ENCODE measurements at places on chromosomes 7 and 10.

DNA sequence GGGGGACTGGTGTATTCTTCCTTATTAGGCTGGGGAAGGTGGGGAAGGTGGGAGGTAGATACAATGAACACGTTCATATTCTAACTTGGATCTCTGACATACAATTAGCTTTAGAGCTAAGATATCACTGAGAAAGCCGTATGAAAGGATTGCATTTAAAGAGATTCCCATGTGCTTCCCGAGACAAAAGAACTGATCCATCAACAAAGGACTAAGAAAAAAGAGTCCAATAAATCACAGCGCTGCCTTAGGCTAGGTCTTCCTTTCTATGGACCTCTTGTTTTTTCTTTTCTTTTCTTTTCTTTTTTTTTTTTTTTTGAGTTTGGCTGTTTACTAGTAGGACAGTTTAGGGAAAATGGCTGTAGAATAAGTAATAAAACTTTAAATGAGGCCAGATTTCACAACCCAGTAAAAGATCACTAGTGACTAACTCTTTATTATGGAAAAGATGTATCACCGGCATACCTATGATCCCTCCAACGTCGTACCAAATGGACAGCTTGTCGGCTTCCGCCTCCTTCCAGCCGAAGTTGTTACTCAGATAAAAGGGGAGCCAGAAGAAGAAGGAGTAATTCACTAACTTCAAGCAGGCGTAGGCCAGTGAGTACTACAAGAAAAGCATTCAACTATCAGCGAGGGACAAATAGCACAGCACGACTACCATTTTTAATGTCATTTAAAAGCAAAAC is 50.0 kb downstream of the SLC37A3 start:
- no peak for DNase-seq

GRCh38 chr7:102412548-102412947 is 16.4 kb downstream of the PRKRIP1 start:
- no peak for DNase-seq

- DNase-seq: no peak
Measured at GRCh38 chr10:112695539-112695938, 248.5 kb downstream of the VTI1A start.

DNA sequence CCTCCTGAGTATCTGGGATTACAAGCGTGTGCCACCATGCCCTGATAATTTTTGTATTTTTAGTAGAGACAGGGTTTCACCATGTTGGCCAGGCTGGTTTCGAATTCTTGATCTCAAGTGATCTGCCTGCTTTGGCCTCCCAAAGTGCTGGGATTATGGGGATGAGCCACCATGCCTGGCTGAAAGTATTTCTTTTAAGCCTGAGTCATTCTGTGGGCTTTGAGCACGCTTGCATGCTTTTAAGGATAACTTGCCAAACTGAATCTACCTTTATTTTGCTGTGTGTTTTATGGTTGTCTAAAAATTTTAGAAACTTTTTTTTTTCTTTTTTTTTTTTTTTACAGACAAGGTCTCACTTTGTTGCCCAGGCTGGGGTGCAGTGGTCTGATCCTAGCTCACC is 33.2 kb downstream of the CNNM2 start:
- DNase-seq: no peak

GRCh38 chr10:5434017-5434753 is 21.8 kb downstream of the NET1 start:
- DNase-seq: no peak

- no peak for DNase-seq
Measured at GRCh38 chr7:129779602-129780256, 168.2 kb downstream of the NRF1 start.

DNA sequence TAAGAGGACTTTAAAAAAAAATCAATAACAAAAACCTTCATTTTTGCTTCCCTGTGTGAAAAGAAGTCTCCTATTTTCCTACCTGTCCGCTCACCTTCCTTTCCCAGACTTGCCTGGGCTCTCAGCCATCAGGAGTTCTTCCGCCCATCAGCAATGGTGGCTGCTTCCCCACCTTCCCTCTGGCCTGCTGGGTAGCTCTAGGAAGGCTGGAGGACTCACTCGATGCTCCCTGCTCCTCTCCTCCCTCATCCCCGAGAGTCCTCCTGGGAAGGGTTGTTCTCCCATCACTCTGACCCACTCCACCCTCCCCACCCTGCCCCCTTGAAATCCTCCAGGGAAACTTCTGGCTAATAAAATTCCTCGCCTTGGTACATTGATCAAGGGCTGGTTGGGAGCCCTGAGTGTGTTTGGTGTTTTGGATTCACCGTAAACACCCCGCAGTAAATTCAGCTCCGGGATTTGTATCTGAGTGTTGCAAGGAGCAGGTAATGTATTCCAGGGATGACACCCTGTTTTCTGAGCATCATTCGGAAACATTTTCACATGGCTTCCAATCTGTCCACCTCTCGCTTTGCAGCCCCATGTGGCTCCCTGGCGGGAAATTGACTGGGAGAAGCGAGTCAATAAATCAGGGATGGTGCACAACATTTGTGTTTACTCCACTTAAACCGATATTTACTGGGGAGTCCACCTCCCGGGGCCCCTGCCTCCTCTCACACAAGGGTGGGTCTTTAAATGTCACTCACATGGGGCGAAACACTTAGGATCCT is 126.4 kb upstream of the SDK1 start:
- DNase-seq: no peak

- DNase-seq: no peak
Measured at GRCh38 chr7:4841007-4841784, 20.6 kb downstream of the PAPOLB start.

DNA sequence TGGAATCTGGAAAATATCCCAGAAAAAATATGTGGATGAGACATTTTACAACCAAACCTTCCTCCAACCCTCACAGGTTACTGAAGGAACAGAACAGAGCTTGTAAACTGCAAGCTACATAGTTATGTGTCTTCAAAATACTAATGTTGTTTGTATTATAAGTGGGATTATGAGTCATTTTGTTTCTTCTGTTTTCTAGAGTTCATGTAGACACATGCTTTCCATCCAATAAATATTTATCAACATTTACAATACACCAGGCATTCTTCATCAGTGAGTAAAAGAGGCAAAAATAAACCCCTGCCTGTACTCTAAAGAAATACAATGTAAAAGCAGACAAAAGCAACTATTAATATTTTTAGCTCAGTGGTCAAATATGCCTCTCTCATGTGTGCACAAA is 38.0 kb upstream of the TES start:
- no peak for DNase-seq

DNA sequence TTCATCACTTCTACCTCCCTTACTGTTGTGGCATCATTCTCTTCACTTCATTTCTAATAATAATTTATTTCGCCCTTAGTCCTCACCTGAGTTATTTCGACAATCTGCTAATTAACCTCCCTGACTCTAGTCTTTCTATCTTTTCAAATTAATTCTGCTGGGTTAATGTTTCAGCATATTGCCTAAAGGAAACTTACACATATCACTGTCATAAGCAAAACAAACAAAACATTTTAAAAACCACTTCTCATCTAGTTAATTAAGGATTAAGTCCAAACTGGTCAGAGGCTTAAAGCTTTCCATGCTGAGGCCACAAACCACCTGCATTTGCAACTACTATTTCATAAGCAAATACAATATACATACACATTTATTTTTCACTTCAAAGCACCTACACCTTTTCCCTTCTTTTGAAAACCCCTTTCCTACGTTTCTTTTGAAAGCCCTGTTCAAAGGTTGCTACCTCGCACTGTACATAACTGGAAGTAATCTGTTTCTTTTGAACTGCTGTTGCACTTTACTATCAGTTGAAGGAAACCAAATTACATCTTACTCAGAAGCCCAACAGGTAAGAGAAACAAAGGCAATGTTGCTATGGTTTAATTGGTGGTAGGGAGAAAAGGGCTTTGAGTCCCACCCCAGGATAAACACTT is 10.3 kb downstream of the SEM1 start:
- no peak for DNase-seq

GRCh38 chr10:77463967-77464745 is 173.5 kb downstream of the KCNMA1 start:
- no peak for DNase-seq

- DNase-seq: no peak
Measured at GRCh38 chr10:8129438-8129837, 75.0 kb downstream of the GATA3 start.

DNA sequence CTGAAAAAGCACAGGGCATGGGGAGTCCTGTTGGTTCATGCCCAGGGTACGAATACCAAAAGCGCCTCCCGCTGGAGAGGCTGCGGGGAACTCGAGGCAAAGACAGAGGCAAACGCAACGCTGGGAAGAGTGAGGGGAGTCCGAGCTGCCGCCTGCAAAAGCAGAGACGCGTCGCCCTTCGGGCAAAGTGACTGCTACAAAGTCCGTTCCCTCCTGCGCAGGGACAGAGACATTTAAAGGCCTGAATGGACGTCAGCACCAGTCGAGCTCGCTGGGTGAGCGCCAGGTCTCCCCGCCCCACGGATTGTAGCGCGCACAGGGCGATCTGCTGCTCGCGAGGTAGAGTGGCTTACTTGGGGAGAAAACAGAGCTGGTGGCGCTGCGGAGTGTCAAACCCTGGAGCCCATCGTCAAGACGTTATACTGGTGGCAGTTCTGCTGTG is 732.8 kb downstream of the ZWINT start:
- DNase-seq: no peak

- DNase-seq: no peak
Measured at GRCh38 chr7:30389791-30390190, 88.8 kb downstream of the NOD1 start.

- no peak for DNase-seq
Measured at GRCh38 chr10:36703179-36703578, 422.2 kb upstream of the ANKRD30A start.

GRCh38 chr7:67438913-67439505 is 442.4 kb downstream of the TYW1 start:
- DNase-seq: no peak

DNA sequence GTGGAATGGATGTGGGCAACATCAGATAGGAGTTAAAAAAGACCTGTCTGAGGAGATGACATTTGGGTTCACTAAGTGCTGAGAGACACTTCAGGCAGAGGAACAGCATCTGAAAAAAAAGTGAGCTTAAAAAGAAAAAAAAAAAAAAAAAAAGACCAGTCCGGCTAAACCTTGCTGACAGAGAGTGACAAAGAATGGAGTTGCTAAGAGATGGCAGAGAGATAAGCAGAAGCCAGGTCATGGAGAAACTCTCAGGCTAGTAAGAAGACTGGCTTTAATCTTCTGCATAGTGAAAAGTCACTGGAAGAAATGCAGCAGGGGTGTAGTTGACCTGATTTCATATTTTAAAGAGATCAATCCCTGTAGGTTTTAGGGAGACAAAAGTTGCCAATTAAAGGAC is 711.1 kb upstream of the SEMA3D start:
- DNase-seq: no peak

- no peak for DNase-seq
Measured at GRCh38 chr7:27198138-27198841, 1.6 kb downstream of the HOXA13 start.

DNA sequence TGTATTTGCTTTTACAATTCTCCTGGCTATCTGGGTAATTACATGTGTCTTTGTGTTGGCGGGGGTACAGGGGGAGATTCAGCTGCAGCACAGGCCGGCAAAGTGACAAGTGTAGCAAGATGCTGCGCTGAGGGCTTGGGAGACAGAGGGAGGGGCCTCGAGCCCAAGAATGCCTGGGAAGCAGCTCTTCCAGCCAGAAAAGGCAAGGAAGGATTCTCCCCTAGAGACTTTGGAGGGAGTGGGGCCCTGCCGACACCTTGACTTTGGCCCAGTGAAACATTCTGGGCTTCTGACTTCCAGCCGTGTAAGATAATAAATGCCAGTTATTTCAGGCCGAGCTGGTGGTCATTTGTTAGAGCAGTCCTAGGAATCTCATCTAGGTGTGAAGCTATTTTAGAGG is 7.2 kb upstream of the REPIN1 start:
- no peak for DNase-seq

DNA sequence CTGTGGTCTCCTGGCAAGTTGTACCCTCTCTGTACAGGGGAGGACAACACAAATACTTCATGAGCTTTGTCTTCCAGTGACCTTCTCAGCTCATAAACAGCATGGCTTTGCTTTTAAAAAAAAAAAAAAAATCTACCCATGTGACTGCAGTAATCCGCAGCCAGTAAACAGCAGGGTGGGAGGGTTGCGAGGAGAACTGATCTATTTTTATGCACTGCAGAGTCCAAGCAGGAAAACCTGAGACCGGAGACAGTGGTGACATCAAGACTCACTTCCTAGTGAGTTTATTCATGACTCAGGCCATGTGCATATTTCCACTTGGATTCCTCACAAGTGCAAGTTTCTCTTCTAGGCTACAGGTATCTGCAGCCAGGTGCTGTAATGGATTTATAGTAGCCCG is 127.9 kb downstream of the NRF1 start:
- no peak for DNase-seq

- DNase-seq: no peak
Measured at GRCh38 chr10:114874827-114875411, 53.3 kb downstream of the FHIP2A start.

DNA sequence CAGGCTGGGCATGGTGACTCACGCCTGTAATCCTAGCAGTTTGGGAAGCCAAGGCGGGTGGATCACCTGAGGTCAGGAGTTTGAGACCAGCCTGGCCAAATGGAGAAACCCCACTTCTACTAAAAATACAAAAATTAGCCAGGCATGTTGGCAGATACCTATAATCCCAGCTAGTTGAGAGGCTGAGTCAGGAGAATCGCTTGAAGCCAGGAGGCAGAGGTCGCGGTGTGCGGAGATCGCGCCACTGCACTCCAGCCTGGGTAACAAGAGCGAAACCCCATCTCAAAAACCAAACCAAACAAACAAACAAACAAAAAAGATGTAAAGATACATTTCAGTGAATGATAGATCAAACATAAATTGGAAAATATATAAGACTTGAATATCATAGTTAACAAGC is 105.9 kb downstream of the PLPP4 start:
- DNase-seq: no peak

GRCh38 chr10:93716766-93717165 is 14.4 kb upstream of the FRA10AC1 start:
- DNase-seq: no peak

DNA sequence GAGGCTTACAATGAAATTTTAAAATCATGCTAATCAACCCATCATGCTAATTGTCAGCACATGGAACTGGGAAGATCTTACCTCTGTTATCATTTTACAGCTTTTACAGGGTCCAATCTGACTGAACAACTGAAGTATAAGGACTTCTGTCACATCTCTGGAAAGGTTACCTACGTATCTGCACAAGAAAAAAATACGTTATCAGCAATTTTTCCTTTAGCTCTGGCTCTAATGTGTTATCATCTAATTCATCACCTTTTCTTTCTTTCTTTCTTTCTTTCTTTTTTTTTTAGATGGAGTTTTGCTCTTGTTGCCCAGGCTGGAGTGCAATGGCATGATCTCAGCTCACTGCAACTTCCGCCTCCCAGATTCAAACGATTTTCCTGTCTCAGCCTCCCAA is 8.7 kb downstream of the TIAL1 start:
- DNase-seq: no peak

DNA sequence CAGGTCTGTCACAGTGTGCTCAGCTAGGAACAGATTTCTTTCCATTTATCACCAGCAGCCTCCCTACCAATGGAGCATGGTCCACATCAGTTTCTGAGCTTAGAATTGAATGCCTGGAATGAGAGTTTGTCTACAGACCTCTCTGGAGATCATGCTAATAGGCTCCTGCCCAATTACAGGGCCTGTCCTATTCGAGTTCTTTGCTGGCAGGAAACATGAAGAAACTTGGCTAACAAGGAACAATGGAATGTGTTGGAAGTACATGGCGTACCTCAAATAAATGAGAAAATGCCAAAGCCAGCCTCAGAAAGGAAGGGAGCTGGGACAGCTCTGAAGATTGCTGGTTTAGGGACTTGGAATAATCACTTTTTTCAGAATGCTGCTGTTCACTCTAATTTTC is 186.0 kb upstream of the AKR1E2 start:
- DNase-seq: no peak

GRCh38 chr10:122849900-122850605 is 4.4 kb upstream of the CUZD1 start:
- DNase-seq: no peak

All from AG09319 (cell line).